ENCODE measurements at places on chromosomes 7 and 10.

DNA sequence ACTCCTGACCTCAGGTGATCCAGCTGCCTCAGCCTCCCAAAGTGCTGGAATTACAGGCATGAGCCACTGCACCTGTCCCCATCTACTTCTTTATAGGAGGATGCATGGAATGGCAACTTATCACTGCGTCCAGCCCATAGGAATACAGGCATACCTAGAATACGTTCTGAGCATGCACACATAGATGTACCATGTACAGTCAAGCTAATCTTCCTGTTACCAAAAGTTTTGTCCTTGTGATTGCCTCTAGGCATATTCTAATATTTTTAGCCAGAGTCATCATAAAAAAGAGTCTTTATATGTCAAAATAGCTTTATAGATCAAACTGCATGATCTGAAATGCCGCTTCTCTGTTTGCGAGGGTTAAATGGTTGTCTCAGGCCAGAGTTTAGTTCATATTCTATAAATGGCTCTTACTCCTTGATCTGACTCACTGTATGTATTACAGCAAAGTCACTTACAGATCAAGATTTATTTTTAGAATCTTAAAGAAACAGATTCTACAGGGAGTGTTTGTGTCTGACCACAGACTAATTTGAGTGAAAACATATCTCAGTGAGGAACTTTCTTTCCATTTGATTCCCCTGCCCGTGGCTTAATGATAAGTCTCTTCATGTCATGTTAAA, 210.9 kb downstream of the CREB5 start:
- DNase-seq: no peak

GRCh38 chr7:114356133-114356532, 58.5 kb upstream of the FOXP2 start:
- DNase-seq: peak; percentile 31

DNA sequence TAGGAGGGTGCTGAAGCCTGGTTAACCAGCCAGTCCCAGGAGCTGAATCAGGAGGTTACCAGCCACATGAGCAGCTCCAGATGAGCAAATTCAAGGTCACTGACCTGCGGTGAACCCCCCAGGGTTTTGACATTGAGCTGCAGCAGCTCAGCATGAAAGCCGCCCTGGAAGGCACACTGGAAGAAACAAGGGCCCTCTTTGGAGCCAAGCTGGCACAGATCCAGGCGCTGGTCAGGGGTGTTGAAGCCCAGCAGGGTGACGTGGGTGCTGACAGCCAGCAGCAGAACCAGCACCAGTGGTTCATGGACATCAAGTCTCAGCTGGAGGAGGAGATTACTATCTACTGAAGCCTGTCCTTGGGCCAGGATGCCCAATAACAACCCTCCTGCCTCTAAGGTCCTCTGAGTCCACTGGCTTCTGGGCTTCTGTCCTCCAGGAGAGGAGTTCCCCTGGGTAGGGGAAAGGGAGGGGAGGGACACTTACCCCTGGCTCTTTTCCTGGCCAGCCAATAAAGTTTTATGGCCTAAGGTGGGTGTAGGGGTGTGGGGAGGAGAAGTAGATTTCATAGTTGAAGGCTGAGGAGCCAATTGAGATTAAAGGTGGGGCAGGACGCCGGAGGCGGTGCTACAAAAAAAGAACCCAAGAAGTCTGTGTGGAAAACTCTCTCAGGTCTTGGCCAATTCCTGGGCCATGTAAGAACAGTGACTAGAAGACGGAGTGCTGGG, 29.4 kb upstream of the ATOH7 start:
- peak; percentile 41 for DNase-seq

DNA sequence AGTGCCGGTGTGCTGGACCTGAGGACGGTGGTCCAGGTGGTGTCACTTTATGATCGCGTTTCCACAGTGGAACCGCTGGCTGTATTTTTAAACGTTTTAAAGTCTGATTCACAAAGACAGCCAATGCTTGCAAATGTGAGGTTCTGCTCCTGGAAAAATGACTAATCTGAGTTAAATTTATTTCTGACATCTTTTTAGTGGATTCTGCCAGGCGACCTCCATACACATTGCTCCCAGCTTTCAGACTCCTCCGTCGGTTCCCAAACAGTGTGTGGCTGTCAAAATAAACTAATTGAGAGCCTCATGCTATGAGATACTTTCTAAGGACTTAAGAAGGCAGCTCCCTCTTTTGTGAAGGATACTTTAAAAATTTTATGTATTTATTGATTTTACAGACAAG, 12.7 kb upstream of the TTYH3 start:
- no peak for DNase-seq

- DNase-seq: no peak
These were observed 22.3 kb downstream of the AMZ1 start for GRCh38 chr7:2710286-2710655.

- DNase-seq: peak; percentile 48
These were observed 650 bp downstream of the UBE2D1 start for GRCh38 chr10:58335306-58336005.

- peak; percentile 81 for DNase-seq
These were observed 1.1 kb downstream of the VGF start for GRCh38 chr7:101164071-101164840.

DNA sequence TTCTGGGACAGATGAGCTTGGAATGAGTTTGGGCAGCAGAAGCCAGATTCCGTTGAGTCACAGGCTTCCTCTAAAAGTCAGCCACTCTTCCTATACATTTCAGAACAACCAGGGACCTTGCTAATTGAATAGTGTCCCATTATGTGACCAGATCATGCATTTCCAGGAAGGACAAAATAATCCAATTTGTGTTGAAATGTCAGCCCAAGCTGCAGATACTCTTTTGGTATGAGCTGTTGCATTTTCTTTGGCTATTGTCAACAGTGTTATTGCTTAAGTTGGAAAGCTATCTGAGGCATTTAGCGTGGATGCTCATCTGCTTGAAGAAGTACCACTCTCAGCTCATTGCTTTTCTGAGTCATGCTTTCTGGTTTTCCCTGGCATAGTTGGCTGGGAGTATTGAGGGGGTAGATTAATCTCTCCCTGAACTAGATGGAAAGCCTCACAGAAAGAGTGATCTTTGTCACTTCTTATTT, 223.7 kb upstream of the HABP2 start:
- no peak for DNase-seq

DNA sequence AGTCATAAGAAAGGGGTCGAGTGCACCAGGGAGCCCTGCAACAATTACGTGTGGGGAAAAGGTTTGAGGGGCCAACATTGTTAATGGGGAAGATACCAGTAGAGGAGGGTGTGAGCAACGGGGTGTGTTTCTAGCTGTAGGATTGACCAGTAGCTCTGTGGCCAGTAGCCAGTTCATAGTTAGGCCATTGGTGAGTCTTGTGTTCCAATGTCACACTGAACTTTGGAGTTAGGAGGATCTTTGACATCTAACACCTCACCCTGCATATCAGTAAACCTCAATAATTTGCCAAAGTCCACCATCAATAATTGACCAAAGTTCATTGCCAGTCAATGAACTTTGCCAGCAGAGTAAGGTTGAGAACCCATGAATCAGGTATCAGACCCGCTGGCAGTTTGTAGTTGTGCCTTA, 168.8 kb downstream of the CPED1 start:
- DNase-seq: no peak

GRCh38 chr7:103764901-103765300, 224.6 kb downstream of the RELN start:
- DNase-seq: no peak

DNA sequence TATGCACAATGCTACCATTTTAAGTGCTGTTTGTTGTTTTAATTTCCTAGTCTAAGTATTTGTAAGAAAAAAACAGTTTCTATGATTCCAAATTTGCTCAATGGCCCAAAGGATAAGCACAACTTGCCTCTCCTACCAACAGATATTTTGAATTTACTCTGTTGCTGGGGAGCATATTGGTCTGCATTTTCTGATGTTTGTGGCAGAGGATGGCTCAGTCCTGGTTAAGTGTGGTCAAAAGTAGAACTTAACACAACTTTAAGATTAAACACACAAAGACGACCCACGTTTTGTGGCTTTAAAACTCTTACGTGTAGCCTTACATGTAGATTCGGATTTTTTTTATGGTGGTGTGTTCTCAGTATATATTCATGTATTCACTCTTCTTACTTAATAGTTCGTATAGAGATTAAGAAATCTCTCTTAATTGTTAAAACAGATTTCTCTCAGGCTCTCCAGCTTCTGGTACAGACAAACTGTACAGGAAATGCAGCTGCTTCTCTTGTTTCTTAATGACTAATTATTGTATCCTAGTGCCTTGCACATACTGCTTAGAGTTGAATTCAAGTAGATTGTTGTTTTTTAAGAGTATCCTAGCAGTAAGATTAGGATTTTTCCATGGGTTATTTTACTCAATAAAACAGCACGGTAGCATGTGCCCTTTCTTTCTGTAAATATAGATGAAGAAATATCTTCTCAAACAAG, 86.2 kb downstream of the GPR85 start:
- DNase-seq: no peak

- peak; percentile 76 for DNase-seq
These were observed 507 bp downstream of the PDZD8 start for GRCh38 chr10:117374506-117375359.

- DNase-seq: peak; percentile 46
These were observed 17.5 kb upstream of the ZNF862 start for GRCh38 chr7:149820622-149821190.

GRCh38 chr7:66452165-66452564, 176.5 kb upstream of the KCTD7 start:
- peak; percentile 46 for DNase-seq

- DNase-seq: no peak
These were observed 93.4 kb downstream of the POU6F2 start for GRCh38 chr7:39071116-39071515.

DNA sequence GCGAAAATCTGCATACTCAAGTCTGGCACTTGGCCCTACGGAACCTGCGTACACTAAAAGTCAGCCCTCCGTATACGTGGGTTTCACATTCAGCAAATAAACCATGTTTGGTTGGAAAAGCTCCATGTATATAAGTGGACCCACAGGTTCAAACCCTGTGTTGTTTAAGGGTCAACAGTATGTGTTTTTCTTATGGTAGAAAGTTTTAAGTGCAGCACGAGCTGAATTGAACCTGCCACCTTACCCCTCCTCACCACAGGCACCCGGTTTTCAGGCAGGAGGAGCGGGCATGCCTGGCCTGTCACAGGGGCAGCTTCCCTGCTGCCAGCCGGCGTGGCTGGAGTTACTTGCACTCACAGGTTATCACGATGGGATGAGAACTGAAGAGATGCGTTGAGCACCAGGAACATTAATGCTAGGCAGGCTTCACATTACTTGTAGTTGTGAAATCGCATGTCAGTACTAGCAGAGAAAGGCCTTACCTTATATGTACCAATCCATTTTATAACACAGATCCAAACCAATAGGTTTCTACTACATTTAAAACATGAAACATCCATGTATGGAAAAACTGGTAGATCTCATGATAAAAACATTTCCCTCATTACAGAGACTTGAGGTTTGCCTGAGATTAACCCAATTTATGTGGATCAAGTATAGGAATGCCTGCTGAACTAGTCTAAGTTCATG, 12.9 kb downstream of the INSIG1 start:
- no peak for DNase-seq

DNA sequence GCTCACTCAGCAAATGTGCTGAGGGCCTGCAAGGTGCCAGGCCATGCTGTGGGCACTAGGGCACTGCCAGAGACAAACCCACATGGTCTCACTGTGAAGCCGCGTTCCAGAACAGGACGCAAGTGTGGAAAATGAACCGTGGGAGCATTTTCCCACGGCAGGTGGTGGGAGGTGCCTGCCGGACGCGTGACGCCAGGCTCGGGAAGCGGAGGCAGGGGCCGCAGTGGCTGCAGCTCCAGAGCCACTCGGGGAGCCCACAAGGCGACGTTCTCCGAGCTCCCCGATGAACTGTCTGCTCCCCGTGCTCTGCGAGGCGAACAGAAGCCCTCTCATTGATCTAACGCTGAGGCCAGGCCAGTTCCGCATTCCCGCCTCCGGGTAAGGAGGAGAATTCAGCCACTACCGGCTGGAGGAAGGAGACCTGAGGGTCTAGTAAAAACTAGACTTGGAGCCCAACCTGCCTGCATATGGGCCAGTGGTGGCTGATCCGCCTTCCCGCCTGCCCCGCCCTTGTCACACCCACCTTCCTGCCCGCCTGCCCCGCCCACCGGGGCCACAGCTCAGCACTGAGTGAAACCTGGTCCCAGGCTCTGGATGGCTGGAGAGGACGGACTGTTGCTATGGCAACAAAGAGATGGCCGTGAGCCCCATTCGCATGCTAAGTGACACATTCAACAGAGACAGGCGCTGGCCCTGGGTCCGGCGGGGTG, 13.1 kb downstream of the ADGRA1 start:
- DNase-seq: peak; percentile 5

- no peak for DNase-seq
These were observed 735.3 kb downstream of the SUGCT start for GRCh38 chr7:40870108-40870507.

DNA sequence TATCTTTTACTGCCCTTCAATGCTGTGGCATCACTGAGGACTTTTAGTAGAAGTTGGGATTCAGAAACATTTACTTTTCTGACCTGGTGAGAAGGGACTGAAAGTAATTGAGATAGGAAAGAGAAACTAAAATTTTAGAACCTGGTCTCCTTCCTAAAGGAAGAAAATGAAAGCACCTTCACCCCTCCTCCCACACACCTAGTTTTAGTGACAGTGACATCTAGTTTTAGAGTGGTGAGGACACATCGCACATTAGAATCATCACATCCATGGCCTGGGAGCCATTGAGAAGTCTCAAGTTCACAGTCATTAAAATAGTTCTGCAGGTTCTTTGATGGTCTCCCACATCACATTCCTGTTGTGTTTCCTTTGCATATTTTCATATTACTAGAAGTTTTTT, 16.1 kb downstream of the TAS2R41 start:
- DNase-seq: no peak

- no peak for DNase-seq
These were observed 814 bp downstream of the HK1 start for GRCh38 chr10:69279110-69279509.

DNA sequence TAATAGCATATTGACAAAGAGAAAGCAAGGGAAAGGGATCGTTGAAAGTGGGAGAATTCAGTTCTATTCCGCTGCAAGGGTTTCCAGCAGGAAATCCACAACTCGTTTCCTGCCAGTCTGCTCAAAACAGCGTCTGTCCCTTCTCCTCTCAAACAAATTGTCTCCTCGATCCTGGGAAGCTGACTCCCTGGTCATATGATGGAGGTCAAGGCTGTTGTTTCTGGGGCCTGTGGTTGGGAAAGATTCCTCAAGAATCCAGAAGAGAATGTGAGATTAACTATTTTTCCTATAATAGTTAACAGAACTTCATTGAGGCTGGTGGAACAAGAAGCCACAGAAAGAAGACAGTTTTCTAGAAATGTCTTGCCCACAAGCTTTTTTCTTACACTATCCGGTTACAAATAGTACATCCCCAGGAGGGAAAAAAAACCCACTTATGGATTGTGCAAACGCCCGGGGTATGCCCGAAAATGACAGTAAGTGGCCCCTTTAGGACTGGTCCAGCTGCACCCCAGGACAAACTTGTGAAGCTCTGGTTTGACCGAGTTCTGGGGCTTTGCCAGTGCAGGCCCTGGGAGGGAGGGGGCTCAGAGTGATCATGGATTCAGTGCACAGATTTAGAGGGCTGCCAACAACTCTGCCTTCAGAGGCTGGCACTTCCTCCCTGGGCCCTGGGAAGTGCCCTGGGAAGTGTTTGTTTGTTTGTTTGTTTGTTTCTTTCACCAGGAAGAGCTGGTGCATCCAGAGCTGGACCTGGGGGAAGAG, 49.4 kb upstream of the CTBP2 start:
- no peak for DNase-seq

All from NCI-H69 (cell line).